ENCODE measurements at places on chromosomes 2 and 18.

DNA sequence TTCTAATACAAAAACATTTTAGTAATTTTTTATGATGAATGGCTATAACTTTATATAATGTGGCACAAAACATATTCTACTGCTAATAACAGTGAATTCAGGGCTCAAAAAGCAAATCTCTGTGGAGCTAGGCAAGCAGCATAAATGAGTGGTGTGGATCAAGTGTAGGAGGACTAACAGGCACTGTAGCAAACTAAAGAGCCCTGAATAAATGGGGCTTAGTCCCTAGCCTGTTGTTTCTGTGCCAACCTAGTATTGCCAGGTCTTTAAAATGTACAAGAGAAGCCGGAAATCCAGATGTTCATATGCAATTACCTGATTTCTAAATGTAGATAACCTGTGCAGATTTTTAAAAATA lies 18.5 kb downstream of the REL start:
- DNase-seq: no peak

DNA sequence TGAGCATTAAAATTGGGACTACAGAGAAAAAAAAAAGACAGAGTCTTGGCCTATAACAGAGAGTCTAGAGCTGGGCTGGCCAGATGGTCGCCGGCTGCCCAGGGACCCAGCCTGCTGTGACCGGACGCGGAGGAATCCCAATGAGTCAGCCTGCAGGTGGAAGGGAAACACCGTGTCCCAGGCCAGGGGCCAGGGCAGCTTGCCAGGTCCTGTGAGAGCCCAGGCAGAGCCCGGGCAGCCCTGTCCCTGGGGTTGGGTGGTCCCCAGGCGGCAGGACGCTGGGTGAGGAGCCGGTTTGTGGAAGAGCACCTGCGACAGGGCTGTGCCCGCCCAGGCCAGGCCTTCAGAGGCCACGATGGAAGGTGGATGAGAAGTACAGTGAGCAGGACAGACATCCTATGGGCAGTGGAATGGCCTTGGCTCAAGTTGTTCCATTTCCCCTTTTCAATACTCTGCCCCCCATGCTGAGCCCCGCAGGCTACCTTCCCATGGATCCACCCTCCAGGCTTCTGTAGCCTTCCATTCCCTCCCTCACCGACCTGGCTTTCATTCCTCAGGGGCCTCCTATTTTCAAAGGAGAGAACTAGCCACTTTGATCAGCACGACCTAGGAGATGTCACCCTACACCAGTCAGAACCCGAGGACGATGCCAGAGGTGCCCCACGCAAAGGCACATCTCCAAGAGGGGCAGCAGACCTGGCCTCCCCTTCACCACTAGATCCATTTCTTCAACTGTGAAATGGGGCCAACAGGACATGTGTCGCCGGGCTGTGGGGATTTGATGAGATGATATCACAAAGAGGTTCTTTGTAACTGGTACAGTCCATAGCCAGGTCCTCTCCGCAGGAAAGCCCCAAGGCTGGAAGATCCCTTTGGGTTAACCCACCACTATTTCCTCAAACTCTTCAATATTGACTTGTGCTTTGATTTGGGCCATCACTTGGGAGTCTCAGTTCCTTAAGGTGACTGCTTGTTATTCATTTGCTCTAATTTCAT lies 87.5 kb downstream of the POLR1A start:
- DNase-seq: no peak

- no peak for DNase-seq
Observed at GRCh38 chr2:33083699-33084387, 137.1 kb downstream of the LTBP1 start.

- no peak for DNase-seq
Observed at GRCh38 chr2:133044556-133044955, 374.6 kb upstream of the LYPD1 start.

- DNase-seq: no peak
Observed at GRCh38 chr2:47218066-47218581, 63.0 kb upstream of the STPG4 start.

DNA sequence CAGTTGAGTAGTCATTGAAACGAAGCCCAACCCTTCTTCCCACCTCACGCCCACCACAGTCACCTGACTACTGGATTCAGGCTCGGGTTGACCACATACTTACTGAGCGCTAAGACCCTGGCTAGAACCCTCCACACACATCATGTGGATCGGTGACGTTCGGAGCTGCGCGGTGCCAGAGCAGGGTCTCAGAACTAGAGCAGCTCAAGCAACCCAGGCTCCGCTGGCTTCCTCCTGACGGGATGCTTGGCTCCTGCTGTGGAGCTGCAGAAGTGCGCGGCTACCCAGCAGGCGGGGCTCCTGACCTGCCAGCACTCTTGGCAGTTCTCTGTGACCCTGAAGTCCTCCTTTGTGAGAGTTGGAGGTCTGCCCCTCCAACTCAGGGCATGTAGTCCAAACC lies 90.6 kb upstream of the MBOAT2 start:
- no peak for DNase-seq

DNA sequence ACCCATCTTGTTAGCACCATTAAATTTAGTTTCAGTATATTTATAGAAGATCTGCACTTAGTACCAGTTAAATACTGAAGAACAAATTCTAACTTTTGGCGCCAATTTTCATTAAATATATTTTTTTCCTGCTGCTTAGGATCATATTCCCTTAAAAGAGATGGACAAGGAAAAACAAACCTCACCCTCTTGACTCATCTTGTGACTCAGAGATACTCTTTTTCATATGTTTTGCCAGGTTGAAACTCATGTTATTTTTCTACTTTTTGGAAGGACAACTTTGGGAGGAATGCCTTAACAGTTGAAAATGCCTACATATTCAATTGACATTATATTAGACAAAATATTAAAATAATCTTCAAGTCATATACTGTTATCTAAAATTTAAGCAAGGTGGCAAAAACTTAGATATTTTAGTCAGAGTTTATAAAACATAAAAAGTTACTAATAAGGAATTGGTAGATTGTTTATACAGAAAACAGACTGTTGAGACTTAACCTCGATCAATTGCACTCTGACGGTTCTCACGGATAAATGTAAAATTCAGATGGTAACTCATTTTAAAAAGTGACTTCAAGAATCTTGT lies 36.2 kb downstream of the PNO1 start:
- DNase-seq: no peak

Data from stimulated activated CD8-positive, alpha-beta memory T cell treated with anti-CD3 and anti-CD28 coated beads, Interleukin-15, amount 100 ng/mL, for 4 hours (primary cell).